ENCODE measurements at places on chromosomes 7 and 10.
A peak's percentile ranks its signal among the peaks of the same experiment; 100 is the strongest.

GRCh38 chr7:153943457-153943856, 108.7 kb upstream of the DPP6 start:
- DNase-seq, result no peak

DNA sequence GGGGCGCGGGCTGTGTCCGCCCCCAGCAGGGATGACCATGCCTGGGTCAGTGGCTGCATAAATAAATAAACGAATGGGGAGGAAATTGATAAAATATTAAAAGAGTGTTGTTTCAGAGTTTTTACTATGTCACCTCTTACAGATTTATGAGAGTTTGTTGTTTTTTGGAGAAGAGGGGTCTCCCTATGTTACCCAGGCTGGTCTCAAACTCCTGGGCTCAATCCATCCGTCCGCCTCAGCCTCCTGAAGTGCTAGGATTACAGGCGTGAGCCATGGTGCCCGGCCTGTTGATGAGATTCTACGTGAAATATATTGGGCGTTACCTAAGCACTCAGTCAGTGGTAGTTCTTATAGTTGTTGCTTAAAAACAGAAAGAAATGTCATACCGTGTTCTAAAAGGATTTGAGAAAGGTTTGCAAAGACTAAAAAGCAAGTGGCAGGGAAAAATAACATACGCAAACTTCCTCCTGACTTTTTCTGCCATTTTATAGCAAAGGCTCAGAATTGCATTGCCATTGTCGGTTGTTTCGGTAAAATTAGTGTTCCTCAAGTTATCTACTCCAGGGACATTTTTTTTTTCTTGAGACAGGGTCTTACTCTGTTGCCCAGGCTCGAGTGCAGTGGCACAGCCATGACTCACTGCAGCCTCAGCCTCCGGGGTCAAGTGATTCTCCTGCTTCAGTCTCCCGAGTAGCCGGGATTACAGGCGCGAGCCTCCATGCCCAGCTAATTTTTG, 39.5 kb upstream of the FOXK1 start:
- DNase-seq, result no peak

GRCh38 chr10:113095419-113096127, 145.5 kb downstream of the TCF7L2 start:
- DNase-seq, result no peak

DNA sequence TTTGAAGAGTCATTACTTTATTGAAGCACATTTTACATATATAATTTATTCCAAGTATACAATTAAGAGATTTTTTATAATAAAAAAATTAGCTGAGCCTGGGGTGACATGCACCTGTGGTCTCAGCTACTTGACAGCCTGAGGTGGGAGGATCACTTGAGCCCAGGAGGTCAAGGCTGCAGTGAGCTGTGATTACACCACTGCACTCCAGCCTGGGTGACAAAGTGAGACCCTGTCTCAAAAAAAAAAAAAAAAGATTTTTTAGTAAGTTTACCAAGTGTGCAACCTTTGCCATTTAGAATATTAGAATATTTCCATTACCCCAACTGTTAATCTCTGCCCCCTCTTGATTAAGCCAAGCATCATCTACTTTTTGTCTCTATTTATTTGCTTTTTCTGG, 196.0 kb downstream of the CCSER2 start:
- DNase-seq, result no peak

DNA sequence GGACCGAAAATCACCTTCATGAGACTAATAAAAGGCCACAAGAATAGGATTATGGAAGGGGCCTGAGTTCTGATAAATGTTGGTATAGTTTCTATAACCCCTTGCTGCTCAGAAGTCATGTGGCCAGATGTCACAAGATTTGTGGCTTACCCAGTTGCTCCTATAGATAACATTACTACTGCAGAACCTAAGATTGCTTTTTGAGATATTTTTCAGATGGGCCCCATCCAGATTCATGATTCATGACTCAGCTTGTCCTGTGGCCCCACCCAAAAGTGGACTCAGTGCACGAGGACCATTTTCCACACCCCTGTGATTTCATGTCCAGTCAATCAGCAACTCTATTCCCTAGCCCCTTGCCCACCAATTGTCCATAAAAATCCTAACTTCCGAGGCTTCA, 209.0 kb downstream of the ACTR3B start:
- DNase-seq, result no peak

DNA sequence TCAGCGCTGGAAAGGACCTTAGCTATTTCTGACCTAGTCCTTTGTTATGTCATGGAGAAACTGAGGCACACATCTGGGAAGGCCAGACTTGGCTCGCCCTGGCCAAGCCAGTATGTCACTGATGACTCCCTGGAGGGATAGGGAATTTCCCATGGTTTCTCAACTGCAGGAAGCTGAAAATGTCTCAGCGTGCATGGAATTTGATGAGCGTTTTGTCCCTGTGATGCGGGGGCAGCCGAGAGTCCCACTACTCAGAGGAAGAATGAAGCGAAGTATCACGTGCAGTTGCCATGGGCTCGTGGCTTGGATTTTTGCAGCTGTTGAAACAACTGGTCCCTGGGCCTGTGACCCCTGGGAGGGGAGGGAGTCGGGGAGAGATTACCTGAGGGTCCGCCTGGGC, 44.8 kb downstream of the CLIP2 start:
- no peak for DNase-seq

DNA sequence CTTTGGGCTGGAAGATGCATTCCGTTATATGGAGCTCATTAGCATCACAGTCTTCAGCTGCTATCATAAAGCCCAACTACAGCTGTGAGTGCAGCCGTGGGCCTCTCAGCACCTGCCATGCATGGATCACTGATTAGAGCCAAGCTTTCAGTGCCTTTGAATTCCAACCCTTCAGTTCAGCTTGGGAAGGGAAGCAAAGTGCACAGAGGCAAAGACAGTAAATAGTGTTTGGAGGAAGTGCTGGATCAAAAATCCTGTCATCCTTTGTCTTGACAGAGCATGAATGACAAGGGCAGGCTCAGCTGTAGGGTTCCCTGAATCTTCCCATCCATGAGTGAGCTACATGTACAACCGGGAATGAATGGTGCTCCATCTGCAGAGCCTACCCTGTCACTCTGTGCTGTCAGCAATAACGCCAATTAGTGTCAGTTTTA, 153.7 kb downstream of the DNAJB9 start:
- no peak for DNase-seq

- no peak for DNase-seq
Measured at GRCh38 chr7:119903085-119903484, 369.9 kb upstream of the KCND2 start.

- no peak for DNase-seq
Measured at GRCh38 chr10:101902820-101903145, 59.2 kb upstream of the KCNIP2 start.

GRCh38 chr10:18238870-18239485, 98.8 kb downstream of the CACNB2 start:
- no peak for DNase-seq

GRCh38 chr10:45257600-45257999, 57.8 kb downstream of the OR13A1 start:
- DNase-seq, result no peak

- DNase-seq, result peak; percentile 83
Measured at GRCh38 chr10:112949875-112950507, at the start of gene TCF7L2. TSS of gene TCF7L2 (plus strand) at chr10:112950247. CDS start at chr10:112950757, 510 bp downstream.

- DNase-seq, result no peak
Measured at GRCh38 chr7:12756821-12757220, 69.4 kb downstream of the ARL4A start.

GRCh38 chr10:9028231-9028630, 973.7 kb downstream of the GATA3 start:
- DNase-seq, result no peak

Measured in effector CD8-positive, alpha-beta T cell (primary cell).